ENCODE measurements at places on chromosomes 11 and 22.

DNA sequence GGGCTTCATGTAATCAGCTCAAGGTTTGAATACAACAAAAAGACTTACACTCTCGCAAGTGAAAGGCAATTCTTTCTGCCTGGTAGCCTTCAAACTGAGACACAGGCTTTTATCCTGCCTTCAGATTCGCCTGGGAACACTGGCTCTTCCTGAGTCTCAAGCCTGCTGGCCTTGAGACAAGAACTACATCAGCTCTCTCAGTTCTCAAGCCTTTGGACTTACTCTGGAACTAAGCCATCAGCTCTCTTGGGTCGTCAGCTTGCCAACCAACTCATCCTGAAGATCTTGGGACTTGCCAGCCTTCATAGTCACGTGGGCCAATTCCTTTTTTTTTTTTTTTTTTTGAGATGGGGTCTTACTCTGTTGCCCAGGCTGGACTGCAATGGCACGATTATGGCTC lies 35.7 kb upstream of the LRRC10B start:
- no peak for DNase-seq

DNA sequence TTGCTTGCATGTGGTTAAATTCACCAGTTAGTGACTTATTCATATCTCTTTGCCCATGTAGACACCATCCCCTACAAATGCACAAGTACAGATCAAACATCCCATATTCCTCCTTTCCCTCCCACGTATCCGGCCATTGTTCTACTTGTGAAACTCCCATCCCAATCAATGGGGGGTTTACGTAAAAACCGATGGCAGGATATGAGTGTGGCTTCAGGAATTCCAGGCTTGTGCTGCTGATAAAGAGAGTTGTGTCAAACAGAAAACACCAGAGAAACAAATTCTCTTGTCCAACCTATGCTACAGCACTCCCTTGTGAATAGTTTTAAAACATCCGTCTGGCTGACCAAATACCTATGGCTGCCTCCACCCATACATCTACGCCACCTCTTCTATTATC lies 15.5 kb downstream of the FLI1 start:
- no peak for DNase-seq

DNA sequence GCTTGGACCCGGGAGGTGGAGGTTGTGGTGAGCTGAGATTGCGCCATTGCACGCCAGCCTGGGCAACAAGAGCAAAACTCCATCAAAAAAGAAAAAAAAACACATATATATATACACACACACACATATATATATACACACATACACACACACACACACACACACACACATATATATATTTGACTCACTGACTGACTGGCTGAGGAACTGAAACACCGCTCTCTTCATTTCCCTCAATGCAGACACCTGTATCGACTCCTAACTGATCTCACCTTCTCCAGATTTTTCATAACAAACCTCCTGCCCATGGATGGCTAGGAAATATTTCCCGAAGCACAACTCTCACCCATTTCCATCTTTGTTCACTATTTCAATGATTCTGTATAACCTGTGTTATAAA lies 140.7 kb upstream of the ANO3 start:
- DNase-seq: no peak

- DNase-seq: no peak
Measured at GRCh38 chr11:639332-639955, 2.4 kb downstream of the DRD4 start.

DNA sequence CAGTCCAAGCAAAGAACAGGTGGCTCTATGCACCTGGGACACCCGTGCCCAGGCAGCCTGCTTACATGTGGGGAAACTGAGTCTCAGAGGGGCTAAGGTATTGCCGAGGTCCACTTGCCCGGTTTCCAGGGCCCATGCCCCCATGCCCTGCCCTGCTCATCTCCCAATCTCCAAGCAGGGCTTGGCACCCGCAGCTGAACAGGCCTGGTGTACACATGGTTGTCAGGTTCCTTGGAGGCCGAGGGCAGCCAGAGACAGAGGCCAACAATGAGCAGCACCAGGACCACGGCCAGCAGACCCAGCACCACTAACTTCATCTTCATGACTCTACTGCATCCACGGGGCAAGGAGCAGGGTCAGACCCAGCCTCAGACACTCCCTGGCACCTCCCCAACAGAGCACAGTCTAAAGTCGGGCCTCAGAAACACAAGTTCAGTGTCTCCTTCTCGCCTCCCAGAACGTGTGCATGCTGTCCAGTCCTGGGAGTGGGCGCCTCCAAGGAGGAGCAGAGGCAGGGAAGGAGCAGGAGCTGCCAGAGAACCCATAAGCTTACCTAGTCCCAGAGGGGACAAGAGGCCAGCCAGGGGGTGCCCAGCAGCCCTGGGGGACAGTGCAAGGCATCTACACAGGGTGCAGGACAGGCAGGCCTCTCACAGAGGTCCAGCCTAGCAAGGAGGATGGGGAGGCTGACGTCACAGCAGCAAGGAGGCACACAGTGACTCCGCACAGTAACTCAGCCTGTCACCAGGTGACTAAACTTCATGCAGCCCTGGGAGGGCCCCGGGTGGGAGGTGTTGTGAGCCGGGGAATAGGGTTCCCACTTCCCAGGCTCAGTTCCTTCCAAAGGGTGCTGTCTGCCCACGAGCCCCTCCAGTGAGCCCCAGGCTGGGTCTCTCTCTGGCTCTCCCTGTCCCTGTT lies 20.2 kb upstream of the RGL4 start:
- no peak for DNase-seq

DNA sequence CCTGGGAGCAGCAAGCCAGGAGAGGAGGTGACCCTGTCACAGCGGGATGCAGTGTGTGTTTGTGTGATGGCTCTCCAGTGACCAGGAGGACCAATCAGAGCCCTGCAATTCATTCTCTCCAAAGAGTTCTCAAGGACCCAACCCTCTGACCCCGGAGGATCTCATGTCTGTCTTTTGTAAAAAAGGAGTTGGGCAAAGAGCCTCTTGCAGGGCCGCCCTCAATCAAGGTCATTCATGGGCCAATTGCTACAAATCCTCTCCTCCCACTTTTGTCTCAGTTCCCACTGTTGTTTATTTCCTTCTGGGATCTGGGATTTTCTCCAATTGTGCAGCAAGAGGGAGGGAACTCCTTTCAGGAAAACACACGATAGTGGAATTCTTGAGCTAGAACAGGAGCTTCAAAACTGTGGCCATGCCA lies 4.0 kb downstream of the TECTA start:
- DNase-seq: no peak

- DNase-seq: no peak
Measured at GRCh38 chr22:27226666-27227065, 569.3 kb downstream of the MIAT start.

GRCh38 chr11:122342089-122342744 lies 226.2 kb upstream of the BLID start:
- no peak for DNase-seq

DNA sequence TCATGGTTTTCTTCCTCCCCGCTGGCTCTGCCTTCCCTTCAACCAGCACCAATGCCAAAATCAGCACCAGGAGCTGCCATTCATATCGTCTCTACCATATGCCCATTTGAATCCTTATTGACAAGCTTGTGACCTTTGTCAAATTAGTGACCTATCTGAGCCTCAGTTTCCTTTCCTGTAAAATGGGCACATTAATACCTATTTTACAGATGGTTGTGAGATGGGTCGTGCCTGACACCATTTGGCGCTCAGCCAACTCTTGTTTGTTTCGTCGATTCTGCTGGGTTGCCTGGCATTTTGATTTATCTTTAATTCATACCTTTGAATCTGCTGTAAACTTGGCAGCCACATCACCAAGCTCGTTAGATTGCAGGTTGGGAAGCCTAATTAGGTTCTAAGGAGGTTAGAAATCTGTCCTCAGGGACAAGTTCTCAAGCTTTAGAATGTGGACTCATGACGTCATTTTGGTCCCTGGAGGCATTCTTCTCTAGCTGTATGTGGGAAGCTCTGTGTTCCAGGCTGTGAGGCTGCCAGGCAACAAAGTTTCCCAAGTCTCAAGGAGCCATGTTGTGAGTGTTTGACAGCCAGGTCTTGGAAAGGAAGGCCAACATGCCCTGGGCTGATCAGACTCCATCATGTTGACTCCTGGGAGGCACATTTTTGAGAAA lies 61.0 kb downstream of the RPS6KA4 start:
- DNase-seq: no peak

DNA sequence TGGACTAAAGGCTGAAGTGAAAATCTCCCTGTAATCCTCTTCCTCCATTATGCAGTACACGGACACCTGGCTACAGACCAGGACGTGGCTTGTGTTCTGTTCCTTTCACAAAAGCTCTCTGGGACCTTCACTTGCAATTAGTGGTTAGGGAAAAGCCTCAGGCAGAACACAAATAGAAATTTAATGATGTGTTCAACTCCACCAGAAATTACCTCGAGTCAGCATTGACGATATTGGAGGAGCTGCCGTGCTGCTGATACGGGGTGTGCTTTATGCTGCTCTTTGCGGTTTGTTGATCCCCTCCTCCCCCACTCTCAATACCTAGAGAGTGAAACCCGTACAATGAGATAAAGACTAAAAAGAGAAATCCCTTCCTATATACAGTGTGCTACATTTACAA lies 48.9 kb downstream of the POLD3 start:
- DNase-seq: no peak

- DNase-seq: no peak
Measured at GRCh38 chr11:130859886-130860285, 56.4 kb downstream of the SNX19 start.

- DNase-seq: no peak
Measured at GRCh38 chr11:7563281-7563680, 49.5 kb downstream of the PPFIBP2 start.

DNA sequence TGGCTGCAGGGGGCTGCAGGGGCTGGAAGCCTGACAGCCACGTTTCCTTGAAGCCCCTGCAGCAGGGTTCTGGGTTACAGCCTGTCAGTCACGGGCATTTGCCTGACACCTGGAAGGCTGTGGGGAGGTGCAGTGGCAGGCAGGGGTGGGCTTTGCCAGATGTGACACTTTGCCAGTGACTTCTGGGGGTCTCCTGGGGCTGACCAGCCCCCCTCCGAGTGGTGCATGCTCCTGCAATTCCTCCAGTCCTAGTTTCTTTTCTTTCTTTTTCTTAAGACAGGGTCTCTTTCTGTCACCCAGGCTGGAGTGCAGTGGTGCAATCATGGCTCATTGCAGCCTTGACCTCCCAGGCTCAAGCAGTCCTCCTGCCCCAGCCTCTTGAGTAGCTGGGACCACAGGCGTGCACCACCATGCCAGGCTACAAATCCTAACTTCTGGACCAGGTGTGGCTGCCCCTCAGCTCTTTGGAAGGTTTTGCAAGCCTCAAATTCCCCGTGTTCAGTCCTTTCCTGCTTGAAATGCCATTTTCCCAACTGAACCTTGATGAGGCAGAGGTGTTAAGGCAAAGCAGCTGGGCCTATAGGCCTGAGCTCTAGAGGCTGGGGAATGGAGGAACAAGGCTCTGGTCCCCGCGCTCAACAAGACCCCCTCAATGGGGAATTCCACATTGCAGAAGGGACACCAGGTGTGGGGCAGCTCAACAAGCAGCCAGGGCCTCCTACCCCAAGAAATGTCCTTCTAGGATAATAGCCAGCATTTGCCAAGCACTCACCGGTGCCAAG lies 20.2 kb upstream of the CHKA start:
- no peak for DNase-seq

DNA sequence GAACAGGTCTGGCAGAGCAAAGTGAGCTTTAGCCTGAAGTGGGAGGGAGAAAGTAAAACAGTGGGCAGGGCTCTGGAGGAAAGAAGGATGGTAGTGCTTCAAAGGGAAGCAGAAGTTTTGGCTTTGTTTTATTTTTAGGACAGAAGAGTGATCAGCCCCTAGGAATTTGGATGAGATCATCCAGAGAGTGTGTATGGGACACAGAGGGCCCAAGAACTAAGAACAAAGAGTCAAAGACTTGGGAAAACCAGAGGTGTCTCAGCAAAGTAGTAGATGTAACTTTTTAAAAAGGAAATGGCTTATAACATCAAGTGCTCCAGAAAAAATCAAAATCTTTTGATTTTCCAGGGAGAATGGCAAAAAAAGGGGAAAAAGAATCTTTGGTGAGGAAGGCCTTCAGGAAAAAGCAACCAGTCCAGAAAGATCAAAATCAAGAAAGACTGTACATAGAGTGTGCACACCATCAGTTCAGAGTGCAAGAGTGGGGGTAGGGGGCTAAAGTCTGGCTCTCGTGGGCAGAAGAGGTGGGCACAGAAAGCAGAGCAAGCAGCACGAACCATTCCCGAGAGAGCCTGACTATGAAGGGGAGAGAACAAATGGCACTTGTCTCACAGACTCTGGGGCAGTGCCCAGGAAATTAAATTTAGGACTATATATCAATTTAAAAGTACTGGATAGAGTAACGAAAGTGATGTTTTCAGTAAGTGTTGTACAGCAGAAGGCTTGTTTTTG lies 30.0 kb downstream of the MAPK1 start:
- DNase-seq: no peak

DNA sequence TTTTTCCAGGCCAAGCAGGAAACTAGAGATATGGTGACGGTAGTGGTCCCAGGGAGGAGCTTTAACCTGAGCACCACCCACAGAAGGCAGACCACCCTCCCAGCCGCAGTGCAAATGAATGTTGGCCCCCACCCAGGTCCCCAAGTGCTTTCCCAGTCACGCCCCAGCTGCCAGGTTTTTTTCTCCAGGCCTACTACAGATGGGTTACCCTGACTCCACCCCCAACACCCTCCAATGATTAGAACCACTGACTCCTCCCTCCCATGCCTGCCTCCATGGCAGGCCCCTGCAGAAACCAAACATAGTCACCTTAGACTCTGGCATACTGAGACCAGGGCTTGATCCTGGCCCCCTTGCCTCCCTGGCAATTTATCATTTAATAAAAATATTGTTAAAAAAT lies 58.7 kb upstream of the CHST1 start:
- no peak for DNase-seq

DNA sequence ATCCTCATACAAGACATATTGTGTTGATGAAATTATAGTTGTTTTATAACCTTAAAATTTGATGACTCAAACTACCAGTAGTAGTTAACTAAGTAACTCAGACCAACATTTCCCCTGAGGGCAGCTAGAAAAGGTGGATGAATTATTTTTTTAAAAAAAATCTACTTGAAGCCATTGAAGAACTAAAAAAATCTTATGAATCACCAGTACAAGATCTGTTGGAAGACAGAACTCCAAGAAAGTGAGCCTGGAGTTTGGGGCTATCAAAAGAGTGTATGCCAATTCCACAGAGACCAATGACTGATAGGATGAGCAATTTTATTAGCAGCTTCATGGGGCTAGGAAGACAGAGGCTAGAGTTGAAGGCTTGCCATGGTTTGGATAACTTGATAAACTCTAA lies 72.4 kb downstream of the CYP2R1 start:
- DNase-seq: no peak

DNA sequence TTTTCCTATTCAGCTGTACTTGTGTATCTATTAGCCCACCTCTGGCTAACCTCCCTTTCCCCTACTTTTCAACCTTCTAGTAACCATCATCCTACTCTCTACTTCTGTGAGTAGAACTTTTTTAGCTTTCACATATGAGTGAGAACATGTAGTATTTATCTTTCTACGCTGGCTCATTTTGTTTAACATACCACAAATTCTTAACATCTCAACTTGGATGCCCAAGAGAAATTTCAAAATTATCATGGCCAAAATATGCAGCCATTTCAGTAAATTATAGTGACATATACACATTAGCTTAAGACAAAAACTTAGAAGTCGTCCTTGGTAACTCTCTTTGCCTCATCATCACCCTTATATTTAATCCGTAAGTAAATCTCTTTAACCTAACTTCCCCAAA lies 34.7 kb downstream of the LUZP2 start:
- DNase-seq: no peak

- no peak for DNase-seq
Measured at GRCh38 chr22:23282986-23283385, 102.7 kb downstream of the BCR start.

GRCh38 chr22:20825624-20826023 lies 33.0 kb downstream of the PI4KA start:
- DNase-seq: no peak

Data from activated CD4-positive, alpha-beta T cell treated with anti-CD3 and anti-CD28 coated beads, Interleukin-2, amount 50 U/mL, for 1 hour (primary cell).